ENCODE measurements at places on chromosomes 2 and 18. TPM values are rescaled to one million over a fixed set of nuclear protein-coding genes. Genes with fewer than 3 reads are reported as not detected.

- DNase-seq = no peak
These were observed 276.4 kb downstream of the CDCA7 start for GRCh38 chr2:173631127-173631460.

DNA sequence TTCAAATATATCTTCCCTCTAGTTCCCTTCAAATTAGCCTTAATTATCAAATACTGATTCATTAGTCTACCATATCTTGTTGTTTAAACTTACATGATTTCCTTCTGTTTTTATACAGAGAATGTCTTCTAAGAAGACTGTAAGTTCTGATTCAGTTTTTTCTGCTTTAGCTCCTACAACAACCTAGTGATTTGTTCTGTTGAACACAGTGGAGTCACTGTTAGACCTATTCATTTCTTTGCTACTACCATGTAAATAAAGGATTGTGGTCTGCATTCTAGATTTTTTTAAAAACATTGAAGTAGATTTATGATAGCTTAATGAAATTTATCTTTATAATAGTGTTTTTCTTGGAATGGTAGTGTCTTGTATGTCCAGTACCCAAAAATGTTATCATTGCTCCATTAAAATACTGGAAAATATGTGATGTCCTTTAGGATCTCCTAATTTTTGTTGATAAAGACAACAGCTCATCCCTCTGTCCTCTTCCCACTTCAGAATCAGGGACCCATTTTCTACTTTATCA, 146.4 kb downstream of the MBD5 start:
- DNase-seq = no peak

- DNase-seq = no peak
These were observed 179.6 kb upstream of the ALKAL2 start for GRCh38 chr2:467543-467891.

DNA sequence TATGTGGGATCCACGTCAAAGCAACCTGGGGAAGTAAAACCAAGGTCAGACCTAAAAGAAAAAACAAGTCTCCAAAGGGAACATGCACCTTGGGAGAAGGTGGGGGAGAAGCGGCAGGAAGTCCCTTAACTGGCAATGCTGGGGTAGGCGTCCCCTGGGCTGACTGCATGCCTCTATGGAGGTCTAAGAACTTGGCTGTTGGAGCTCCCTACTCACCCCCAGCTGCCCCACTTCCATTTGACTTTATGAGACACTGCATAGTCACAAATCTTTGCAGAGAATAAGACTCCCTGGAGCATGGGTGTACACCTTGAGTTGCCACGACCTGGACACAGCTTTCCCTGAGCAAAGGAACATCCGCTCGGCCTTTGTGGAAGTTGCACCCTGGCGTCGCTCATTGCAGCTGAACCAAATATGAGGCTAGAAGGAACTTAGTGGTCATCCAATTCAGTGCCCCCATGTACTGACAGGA, 2.8 kb downstream of the CAPN14 start:
- no peak for DNase-seq

DNA sequence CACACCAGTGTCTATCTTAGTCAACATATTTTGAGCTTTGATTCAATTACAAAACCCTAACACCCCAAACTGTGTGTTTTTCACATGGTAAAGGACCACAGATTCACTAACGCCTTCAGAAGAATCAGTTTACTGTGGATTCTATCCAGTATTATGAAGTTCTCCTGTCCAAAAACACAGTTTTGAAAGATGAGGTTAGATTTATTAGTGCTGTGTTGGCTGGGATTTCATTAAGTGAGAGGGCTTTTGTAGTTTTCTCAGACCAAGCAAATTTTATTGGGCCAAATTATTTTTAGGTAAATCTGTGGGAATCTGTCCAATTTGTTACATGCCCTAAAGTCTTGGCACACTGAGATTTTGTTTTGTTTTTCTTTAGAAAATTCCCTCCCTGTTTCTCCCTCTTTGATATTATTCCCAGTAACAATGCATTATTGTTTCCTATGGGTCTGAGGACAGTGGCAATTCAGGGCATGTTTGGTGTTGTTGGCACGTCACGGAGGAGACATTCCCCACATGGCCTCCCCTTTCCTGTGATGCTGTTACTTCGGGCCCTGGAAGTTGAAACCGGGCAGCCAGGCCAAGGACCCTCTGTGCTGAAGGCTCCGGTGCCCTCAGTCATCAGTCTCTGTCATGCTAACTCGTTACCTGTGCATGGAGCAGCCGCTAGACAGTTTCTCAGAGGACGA, 87.5 kb upstream of the ALKAL2 start:
- no peak for DNase-seq

DNA sequence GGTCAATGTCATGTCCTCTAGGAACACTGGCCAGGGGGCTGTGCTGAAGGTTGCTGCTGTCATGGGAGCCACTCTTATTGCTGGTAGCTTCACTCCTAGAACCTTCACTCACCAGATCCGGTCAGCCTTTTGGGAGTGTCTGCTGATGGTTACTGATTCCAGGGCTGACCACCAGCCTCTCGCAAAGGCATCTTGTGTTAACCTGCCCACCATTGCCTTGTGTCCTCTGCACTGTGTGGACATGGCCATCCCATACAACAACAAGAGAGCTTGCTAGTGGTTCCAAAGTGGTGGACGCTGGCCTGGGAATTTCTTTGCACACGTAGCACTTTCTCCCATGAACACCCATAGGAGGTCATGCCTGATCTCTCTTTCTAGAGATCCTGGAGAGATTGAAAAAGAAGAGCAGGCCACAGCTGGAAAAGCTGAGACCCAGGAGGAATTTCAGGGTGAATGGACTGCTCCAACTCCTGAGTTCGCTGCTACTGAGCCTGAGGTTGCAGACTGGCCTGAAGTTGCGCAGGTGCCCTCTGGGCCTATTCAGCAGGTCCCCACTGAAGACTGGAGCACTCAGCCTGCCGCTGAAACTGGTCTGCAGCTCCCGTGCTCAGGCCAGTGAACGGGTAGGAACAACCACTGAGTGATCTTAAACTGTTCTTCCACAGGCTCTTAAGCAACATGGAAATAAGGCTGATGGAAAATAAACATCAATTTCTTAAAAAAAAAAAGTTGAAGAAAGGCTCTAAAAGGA, 18.7 kb upstream of the C2orf80 start:
- DNase-seq = no peak

ALPP gene
- not detected for total RNA-seq

Data from endodermal cell (in vitro differentiated cells).